ENCODE measurements at places on chromosomes 11 and 22. TPM values are rescaled to one million over a fixed set of nuclear protein-coding genes. Genes with fewer than 3 reads are reported as not detected.
A peak's percentile ranks its signal among the peaks of the same experiment; 100 is the strongest.

Gene TAGLN
- polyA plus RNA-seq, result 113 TPM

- DNase-seq, result no peak
Observed at GRCh38 chr22:47865626-47866025, 1103.2 kb downstream of the TBC1D22A start.

- DNase-seq, result peak; percentile 82
Observed at GRCh38 chr11:59142530-59143507, at the start of gene FAM111A. TSS of gene FAM111A (plus strand) at chr11:59142856. CDS start at chr11:59148873, 6,017 bp downstream.

- no peak for DNase-seq
Observed at GRCh38 chr11:9577556-9577955, 4.1 kb downstream of the WEE1 start.

DNA sequence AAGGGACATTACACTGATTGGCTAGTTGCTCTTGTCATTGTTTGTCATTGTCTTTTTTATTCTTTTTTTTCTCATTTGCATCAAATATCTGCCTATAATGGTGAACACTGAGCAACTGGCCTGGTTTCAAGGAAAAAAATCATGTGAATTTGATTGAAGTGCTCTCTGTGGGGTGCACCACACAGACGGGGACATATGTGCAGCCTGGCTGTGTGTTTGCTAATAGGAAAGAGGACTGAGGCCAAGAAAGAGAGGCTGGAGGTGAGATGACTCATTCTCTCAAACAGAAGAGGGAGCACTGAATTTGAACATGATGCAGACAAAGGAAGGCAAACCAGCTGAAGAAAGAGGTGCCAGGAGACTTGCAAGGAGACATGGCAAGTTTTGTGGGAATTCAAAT is 684.9 kb upstream of the CCDC90B start:
- no peak for DNase-seq
